ENCODE measurements at places on chromosomes 16 and 17.
A peak's percentile ranks its signal among the peaks of the same experiment; 100 is the strongest.

- no peak for DNase-seq
Measured at GRCh38 chr16:53756275-53756996, 52.5 kb downstream of the FTO start.

GRCh38 chr16:49012961-49013726 is 268.5 kb downstream of the CBLN1 start:
- DNase-seq: no peak

DNA sequence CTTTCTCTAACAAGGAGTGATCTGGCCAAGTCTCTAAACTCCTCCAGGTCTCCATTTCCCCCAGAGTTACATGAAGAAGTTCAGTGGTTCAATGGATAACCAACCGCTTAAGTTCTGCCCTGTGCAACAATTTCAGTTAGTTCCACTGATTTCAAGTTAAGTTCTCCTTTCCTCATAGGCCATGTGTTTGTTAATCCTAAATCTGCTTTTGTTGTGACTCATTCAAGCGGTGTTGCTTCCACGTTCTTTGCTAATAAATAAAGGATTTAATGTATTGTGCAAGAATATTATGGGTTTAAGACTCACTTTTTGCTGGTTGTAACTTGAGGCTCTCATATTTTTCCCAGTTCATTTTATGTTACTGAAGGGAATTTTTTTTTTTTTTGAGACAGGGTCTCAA is 36.3 kb downstream of the GNA13 start:
- no peak for DNase-seq

GRCh38 chr16:81165411-81166097 is 69.4 kb upstream of the GCSH start:
- DNase-seq: no peak

- DNase-seq: no peak
Measured at GRCh38 chr17:47810200-47810821, 11.3 kb downstream of the OSBPL7 start.

- DNase-seq: peak; percentile 83
Measured at GRCh38 chr16:89860747-89861304, 12.6 kb upstream of the TCF25 start.

DNA sequence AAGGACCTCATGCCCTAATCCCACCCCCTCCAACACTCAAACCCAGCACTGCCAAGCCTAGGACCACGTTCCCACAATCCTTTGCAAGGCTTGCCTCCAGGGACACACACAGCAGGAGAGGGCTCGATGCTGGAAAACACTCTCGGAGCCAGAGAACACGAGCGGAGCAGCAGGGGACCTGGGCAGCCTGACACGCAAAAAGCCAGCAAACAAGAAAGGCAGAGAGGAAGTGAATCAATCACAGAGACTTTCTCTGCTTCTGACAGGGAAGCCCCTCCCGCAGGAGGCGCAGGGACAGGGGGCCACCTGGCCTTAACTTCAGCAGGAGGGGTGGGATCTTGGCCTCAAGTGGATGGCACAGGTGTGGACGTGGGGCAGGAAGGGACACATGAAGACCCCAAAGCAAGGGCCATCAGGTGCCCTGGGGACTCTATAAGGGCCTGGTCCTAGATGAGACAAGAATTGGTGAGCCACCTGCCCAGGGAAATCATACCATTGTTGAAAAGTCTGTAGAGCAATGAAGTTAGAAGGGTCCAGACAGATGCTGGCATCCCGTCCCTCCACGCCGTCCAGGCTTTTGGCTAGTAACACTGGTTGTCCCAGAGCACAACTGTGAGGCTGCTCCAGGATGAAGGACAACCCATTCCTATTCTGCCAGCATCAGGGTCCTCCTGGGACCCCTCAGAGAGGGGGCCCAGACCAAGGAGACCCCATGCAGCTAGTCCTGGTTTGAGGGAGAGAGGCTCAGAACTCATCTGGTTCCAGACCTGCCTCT is 2.2 kb downstream of the SDK2 start:
- no peak for DNase-seq

DNA sequence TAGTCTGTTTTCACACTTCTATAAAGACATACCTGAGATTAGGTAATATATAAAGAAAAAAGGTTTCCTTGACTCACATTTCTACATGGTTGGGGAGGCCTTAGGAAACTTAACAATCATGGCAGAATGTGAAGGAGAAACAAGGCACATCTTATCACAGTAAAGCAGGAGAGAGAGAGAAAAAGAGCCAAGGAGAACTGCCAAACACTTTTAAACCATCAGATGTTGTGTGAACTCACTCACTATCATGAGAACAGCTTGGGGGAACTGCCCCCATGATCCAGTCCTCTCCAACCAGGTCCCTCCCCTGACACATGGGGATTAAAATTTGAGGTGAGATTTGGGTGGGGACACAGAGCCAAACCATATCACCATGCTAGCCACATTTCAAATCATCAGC is 547.9 kb downstream of the CDH13 start:
- no peak for DNase-seq

GRCh38 chr16:62190426-62190825 is 154.2 kb upstream of the CDH8 start:
- DNase-seq: no peak

DNA sequence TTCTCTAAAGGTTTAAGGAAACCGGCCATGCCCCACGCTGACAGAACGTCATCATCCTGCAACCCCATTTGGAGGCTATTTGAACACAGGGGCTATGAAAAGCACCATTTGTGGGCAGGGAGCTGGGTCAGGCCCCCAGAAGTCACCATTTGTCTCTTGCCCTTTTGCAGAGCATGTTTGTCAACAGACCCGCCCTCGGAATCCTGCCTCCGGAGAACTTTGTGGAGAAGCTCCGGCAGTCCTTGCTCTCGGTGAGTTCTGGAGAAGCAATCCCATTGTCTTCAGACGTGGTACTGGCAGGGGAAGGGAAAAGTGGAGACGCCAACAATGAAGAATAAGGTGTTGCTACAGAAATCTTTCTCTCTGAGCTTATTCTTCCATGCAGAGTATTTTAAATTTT is 33.5 kb downstream of the TMEM186 start:
- DNase-seq: no peak

DNA sequence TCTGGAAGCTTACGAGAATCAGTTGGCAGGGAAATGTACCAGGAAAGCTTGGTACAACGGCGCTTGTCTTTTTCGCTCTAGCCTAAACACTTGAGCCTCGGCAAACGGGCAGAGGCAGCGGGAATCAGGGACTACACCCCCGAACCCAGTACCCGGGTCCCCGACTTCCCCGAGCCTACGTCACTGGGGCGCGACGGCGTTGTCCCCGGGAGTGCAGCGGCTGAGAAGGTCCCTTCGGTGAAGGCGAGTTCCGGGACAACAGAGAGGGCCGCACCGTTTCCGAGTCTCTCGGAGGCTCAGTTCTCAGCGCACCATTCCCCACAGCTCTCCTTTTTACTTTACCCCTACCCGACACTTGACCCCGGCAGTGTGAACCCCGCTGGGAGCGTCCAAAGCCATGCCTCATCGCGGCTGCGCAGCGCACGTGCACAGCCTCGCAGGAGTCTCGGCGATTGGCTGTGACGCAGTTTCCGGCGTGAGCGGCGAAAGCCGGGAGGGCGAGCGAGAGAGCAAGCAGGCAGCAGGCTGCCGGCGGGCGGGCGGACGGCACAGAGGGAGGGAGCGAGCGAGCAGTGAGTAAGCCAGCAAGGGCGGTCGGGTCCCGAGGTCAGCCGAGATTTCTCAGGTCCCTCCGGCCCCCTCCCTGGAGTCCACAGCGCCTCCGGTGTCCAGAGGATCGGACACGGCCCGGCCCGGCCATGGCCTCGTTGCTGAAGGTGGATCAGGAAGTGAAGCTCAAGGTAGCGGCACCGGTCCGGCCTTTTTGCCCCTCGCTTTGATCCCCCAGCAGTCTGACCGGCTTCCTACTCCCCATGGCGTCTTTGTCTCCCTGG is at the start of gene PSME3:
PSME3 (plus strand) TSS at position 464 of the 833 bp plus-strand sequence; CDS start at position 699, 235 bp downstream.
- peak; percentile 90 for DNase-seq

DNA sequence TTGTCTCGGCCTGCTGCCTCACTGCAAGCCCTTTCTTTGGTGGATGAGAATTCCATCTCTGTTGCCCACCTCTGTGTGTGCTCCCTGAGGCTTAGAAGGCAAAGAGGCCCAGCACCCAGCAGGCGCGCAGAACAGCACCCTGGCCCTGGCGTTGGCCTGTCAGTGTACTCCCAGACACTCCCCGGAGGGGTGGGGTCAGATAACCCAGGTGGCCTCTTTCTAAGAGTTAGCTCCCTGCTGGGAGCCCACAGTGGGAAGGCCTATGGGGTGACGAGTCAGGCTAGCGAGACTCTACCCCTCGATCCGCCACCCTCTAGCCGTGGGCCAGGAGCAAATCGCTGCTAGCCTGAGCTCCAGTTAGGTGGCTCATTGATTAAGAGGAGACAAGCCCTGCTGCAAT is 38.1 kb downstream of the SRL start:
- DNase-seq: no peak

GRCh38 chr16:84868829-84869472 is 49.2 kb downstream of the CRISPLD2 start:
- no peak for DNase-seq

DNA sequence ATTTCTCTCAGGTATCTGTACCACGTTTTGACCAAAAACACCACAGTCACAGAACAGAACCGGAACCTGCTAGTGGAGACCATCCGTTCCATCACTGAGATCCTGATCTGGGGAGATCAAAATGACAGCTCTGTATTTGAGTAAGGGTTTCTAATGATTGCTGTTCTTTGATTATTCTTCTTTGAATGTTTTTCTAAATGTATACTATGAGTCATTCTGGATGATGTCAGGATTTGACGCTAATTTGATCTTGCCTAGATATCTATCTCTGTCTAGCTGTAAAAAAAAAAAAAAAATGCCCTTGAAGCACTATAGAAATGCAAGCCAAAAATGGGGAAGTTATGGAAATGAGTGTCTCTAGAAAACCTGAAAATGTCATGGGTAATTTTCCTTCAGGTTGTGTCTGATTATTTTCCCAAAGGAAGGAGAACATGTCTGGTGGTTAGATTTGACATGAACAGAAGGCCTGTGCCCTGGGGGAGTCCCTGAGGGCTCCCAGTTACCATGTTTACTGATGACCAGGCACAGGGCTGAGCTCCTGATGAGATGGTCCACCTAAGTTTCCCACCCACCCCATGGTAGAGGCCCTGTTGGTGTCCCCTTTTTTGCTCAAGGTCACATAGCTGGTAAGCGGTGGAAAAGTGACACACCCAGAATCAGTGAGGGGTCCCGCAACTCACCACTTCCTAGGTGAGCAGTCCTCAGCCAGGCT is 13.6 kb downstream of the CLEC16A start:
- DNase-seq: no peak

DNA sequence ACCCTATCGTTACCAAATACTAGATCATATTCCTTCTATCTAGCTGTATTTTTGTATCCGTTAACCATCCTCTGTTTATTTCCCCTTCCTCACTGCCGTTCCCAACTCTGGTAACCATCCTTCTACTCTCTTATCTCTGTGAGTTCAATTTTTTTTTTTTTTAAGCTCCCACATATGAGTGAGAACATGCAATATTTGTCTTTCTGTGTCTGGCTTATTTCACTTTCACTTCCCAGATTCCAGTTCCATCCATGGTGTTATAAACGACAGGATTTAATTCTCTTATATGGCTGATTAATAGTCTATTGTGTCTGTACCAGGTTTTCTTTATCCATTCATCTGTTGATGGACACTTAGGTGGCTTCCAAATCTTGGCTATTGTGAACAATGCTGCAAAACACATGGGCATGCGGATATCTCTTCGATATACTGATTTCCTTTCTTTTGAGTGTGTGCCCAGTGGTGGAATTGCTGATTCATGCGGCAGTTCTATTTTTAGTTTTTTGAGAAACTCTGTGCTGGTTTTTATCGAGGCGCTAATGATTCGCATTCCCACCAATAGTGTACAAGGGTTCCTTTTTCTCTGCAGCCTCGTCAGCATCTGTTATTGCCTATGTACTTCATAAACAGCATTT is 599.6 kb downstream of the TMEM114 start:
- DNase-seq: no peak

DNA sequence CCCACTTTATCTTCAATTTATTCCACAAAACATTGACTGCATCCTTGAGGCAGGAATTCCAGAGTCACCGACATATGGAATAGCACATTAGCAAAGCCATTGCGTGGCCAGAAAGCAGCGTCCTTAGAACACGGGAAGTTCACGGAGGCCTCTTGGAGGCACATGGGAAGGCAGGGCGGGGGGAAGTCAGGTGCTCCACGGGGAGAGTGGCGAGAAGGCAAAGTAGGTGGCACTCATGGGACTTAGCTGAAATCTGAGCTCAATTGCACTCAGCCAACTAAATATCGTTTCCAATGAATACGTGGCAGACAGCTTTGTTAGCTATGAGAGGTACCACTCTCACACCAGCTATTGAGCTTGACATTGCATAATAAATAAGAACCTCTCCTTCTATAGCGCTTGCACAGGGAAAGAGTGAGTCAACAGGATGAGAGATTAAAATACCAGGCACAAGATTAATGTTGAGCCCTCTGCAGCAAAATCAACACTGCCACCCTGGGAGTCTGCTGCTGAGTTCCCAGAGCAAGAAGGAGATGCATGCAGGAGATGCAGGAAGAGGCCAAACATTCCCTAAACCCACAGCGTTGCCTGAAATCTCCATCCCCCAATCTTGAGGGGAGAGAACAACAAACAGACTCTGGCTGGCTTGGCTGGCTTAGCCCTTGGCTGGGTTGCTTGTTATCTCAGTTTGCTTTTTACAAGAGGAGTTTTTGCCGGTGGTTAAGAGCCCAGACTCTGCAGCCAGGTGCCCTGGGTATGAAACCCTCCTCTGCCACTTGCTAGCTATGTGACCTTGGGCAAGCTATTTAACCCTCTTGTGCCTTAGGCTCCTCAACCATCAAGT is 28.8 kb downstream of the ABCC12 start:
- DNase-seq: no peak

DNA sequence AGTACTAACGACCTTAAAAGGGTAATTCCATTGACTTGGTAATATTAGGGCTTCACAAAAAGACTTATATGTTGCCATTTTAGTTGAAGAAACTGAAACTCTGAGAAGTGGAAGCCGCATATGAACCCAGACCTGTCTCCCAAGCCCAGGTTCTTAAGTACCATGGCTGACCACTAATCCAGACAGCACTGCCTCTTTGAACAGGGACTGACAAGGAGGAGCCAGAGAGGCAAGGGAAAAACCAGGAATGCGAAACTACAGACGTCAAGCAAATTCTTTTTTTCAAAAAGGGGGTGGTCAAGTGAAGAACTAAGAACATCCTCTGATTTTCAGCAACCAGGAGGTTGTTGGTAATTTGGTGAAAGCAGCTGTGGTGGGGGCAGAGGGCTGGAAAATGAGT is 15.2 kb downstream of the CYB5D1 start:
- DNase-seq: no peak

GRCh38 chr17:40361063-40361924 is 3.2 kb downstream of the GJD3 start:
- no peak for DNase-seq
